Activated CD8-positive, alpha-beta T cell treated with anti-CD3 and anti-CD28 coated beads, Interleukin-2, amount 10 ng/mL, durations not matched to agents 7 days and 5 days (primary cell): ENCODE measurements at places on chromosomes 13 and 19.

DNA sequence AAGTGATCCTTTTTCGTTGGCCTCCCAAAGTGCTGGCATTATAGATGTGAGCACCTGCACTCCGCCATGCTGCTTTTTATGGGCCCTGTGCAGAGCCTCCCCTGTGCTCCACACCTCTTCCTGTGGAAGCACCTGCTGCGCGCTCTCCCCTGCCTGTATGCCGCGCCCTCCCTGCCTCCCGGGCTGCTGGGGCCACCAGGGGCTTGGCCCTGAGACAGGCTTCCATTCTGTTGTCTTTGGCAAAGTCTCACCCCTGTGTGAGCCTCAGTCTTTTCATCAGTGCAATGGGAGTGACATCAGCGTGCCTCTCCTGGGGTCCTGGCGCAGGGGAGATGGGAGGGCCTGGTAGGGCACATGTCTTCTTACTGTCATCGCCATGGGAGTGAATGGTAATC is 1.3 kb downstream of the FAM174C start:
- peak; percentile 59 for DNase-seq

DNA sequence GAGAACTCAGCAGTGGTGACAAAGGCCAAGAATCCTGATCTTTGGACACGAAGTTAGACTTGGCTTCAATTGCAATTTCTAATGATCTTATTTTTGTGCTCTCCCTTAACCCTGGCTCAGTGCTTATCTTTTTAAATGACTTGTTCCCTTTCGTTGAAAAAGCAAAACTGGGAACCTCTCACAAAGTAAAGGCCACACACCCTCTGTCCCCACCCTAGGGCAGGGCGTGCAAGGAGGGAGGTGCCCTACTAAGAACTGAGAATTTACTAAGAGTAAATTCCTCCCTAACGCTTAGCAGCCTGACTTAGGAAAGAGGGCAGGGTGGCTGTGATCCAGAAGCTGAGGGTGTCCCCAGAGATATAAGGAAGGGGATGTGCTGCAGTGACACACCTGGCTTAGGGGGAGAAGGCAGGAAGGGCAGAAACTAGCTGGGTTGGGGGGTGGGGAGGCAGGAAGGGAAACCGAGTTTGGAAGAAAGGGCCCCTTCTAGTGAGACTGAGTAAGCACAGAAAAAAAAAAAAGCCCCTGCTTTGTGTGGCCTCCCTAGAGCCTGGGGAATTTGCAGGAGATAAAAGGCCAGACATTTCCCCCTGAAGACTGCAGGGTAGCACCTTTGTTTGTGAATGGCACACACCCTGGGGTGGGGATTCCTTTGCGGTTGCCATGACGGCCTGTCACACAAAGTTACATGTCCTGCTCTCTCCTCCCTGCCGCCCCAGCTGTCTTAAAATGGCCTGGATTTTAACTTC is 435.1 kb downstream of the EFNB2 start:
- no peak for DNase-seq

DNA sequence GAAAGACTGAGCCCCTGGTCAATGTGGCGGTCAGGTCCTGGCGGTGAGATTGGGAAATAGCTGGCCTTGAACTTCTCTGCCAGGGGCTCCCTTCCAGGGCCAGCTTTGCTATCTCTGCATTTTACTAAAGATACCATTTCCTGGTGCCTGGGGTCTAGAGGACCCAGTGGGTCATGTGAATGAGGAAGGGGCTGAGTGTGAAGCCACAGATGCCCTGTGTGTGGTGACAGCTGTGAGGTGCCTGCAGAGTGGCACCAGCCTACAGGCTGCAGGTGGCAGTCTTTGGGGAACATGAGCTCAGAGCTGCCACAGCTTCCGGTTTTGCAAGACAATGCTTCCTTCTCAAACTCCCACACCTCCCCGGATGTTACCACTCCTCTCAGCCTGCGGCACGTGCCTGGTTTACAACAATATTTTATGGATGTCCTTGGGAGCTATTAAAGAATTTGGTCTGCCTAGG is 5.2 kb upstream of the MLNR start:
- peak; percentile 66 for DNase-seq

DNA sequence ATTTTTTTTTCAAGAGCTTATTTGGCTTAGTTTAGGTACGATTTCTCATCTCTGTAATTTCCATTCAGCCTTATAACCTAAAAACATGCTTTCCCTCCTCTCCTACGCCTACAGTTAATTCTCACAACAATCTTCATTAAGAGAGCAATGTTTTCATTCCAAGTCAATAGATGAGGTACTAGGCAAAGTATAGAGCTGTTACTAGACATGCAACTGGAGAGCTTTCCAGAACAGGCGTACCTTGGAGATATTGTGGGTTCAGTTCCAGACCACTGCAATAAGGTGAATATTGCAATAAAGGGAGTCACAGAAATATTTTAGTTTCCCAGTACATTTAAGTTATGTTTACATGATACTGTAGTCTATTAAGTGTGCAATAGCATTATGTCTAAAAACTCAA is 34.8 kb downstream of the TGDS start:
- DNase-seq, result no peak

- DNase-seq, result no peak
Measured at GRCh38 chr19:16038196-16038695, 38.0 kb upstream of the TPM4 start.

DNA sequence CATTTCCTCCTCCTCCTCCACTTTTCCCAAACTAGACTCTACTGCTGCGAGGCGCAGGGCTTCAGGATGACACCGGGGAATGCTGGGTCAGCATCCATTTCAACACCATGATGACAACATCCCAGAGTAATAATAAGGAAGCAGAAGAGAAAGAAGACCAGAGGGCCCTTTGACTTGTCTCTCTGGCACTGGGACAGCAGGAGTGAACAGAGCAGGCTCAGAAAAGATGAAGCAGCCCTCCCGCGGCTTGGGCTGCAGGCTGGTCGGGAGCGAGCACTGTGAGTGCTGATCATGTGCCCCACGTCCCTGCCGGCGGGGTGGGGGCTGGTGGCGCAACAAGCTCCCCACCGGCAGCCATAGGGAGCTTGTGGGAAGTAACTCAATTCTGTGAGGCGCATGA is 30.5 kb downstream of the RANBP3 start:
- DNase-seq, result no peak

DNA sequence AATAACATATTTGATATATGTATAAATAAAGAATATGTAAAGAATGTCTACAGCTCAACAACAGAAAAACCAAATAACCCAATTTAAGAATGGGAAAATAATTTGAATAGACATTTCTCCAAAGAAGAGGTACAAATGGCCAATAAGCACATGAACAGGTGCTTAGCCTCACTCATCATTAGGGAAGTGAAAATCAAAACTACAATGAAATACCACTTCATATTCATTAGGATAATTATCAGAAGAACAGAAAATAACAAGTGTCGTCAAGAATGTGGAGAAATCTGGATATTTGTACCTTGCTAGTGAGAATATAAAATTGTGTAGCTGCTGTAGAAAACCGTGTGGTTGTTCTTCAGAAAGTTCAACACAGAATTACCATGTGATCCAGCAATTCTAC is 8.4 kb upstream of the SUPT20H start:
- no peak for DNase-seq

DNA sequence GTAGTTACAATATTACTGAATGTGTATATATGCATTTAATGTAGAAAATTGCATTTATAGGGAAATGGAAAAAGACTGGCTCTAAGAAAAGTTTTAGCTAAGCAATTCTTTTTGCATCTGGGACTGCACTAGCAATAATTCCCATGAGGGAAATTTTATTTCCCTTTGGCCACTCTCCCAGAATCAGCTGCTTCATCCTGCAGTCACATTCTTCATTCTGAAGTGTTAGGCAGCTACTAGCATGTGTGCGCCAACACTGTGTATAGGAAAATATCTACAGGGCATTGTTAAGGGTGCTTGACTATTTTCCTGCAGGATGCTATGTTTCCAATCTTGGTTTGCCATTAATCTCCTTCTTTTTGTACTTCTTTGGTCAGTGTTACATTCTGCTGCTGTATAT is 312.8 kb upstream of the PCDH20 start:
- DNase-seq, result no peak
